MG63 (cell line): ENCODE measurements at places on chromosomes 1 and 21. TPM values are rescaled to one million over a fixed set of nuclear protein-coding genes. Genes with fewer than 3 reads are reported as not detected.
A peak's percentile ranks its signal among the peaks of the same experiment; 100 is the strongest.

Gene ALPL
- 1.9 and 4.2 TPM in 2 replicates for total RNA-seq

GRCh38 chr1:204370176-204370575, 10.4 kb upstream of the PLEKHA6 start:
- no peak for DNase-seq

DNA sequence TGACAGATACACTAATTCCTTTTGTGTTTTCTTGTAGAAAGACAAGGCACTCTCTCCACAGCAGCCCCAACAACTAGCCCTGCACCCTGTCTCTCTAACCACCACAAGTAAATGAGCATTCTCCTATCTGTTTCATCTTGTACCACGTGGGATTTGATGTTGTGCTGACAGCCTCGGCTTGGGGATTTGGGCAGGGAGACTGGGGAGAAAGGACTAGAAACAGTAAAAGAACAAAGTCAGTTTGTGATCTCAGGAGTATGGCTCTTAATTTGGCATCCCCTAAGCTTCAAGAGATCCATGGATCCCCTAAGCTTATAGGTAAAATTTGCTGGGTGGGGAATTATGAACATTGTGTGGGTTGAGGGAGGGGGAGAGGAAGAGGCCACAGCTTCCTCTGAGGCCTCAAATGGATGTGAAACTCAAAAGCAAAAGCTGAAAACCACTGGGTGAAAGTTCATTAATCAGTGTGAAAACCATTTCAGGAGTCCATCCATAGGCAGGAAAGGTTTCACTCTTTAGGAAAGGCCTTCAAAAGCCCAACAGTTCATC, 3.1 kb downstream of the C1orf162 start:
- no peak for DNase-seq

DNA sequence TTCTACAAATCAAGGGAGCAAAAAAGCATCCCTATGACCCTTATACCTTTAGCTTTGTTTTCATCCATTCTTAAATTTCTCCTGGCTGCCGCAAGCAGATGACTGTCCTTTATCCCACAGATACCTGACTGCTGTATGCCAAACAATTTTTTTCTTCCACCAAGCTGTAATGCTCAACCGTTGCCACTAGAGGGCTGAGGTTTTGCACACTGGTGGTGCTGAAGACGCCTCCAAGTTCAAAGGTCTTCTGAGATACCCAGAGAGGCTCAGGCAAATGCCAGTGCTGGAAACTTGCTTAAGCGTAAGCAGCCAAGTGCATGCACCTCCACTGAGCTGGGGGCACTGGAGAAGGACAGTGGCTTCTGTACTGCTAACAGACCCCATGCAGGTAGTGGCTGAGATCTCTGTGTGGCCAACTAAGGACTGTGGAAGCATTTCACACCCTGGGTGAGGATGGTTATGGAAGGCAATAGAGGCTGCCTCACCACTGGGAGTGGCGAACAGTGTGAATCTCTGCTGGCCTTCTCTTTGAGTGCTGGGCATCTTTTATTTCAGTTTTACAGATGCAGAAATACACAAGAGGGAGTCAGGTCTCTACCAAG, 28.5 kb downstream of the CNIH3 start:
- peak; percentile 33 for DNase-seq

DNA sequence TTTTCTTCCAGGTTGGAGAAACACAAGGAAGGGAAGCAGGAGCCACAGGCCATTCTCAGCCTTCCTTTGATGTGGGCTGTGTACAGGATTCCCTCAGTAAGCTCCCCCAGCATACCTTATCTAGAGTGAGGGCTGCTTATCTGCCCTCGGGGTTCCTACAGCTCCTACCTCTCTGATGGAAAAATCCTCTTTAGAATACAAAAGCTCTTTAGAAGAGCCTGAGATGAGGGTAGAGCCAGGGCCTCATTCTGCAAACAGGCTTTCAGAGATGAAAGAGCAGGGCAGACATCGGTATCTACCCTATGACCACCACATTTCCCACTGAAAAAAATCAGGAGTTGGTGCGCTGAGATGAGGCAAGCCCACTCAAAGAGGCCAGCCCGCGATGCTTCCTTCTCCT, 85.1 kb downstream of the PLPP3 start:
- no peak for DNase-seq

GRCh38 chr1:157163273-157164127, 25.3 kb upstream of the ETV3 start:
- DNase-seq = peak; percentile 56

DNA sequence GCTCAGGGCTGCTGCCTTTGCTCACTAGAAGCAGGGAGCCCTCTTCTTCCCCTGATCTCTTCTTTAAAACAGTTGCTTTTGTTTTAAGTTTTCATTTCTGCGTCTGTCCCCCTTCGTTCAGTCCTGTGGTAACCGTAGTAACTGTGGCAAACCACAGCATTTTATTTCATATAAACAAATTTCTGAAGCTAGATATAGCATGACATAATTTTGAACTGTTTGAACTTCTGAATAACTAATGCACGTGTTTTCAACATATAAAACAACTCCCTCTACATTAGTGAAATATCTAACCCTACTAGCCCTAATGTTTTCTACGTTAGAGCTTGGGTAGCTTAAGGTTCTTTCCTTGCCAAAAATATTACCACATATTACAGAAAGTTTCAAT, 104.6 kb downstream of the DISP1 start:
- no peak for DNase-seq

Gene RBBP5
- 16.9 and 20.5 TPM in 2 replicates for total RNA-seq
